NCI-H1105 (cell line): ENCODE measurements at places on chromosomes 2 and 18.

GRCh38 chr18:77784759-77785379 is 535.2 kb downstream of the GALR1 start:
- DNase-seq = peak; percentile 68

GRCh38 chr2:33804155-33804554 is 205.1 kb upstream of the FAM98A start:
- DNase-seq = no peak

GRCh38 chr2:88698027-88698413 is 6.5 kb downstream of the RPIA start:
- no peak for DNase-seq

DNA sequence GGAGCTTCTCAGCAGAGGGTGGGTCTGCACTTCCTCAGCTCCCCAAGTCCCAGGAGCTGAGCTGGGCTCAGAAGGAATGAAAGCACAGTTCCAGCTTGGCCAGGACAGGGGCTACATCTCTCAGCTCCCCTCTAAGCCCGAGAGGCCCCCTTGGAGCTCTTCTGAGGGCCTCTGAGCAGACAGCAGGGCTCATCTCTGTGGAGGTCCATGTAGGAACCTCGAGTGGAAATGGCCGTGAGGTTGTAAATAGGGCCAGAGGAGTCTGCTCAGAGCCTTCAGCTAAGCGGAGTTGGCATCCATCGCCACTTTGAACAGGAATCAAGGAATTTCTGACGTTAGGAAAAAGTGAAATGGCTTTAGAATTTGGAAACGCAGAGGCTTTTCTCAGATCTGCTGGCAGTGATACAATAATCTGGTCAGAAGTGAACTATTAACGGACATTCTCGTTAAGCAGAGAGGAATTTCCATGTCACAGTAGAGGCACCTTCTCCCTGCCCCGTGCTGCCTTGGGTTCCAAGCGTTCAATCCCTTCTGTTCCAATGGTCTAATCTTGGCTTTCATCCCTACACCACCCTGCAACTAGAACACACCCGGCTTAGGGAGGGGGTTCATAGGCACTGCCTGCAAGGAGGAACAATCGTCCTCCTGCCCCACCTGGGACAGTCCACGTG is 213.9 kb downstream of the NDUFA10 start:
- DNase-seq = no peak
